Activated naive CD8-positive, alpha-beta T cell treated with anti-CD3 and anti-CD28 coated beads, Interleukin-2, amount 10 ng/mL, durations not matched to agents 7 days and 5 days (primary cell): ENCODE measurements at places on chromosomes 2 and 18. TPM values are rescaled to one million over a fixed set of nuclear protein-coding genes. Genes with fewer than 3 reads are reported as not detected.

GRCh38 chr2:42169100-42169873 lies at the start of gene EML4:
EML4 (plus strand) TSS chr2:42169353; CDS start chr2:42169612, 259 bp downstream.
- H3K4me3 ChIP-seq, result peak within 1 kb of the TSS; percentile 11
- DNase-seq, result peak; percentile 99
- H3K27me3 ChIP-seq, result no peaks in the 10 kb centered on the region
- peaks cover 26% of the 10 kb centered on the region for H3K4me1 ChIP-seq

- H3K36me3 ChIP-seq, result no peaks in the 10 kb centered on the region
- H3K27ac ChIP-seq, result no peak overlapping the region
- no peak overlapping the region for H3K4me3 ChIP-seq
- no peaks in the 10 kb centered on the region for H3K4me1 ChIP-seq
Observed at GRCh38 chr18:24317370-24317769, 80.3 kb downstream of the OSBPL1A start.

GRCh38 chr2:218259099-218259961 lies 1.5 kb upstream of the GPBAR1 start:
- DNase-seq, result no peak
- H3K4me1 ChIP-seq, result peaks cover 13% of the 10 kb centered on the region
- H3K27me3 ChIP-seq, result no peaks in the 10 kb centered on the region
- peak overlapping the region; percentile 34 for H3K27ac ChIP-seq
- H3K4me3 ChIP-seq, result no peak overlapping the region

GRCh38 chr2:30625701-30626100 lies 178.7 kb downstream of the LCLAT1 start:
- H3K4me1 ChIP-seq, result peaks cover 25% of the 10 kb centered on the region
- H3K36me3 ChIP-seq, result peaks cover 25% of the 10 kb centered on the region
- H3K4me3 ChIP-seq, result no peak overlapping the region

DES gene
- total RNA-seq, result not detected
